Bronchial smooth muscle cell (primary cell): ENCODE measurements at places on chromosomes 7 and 10. TPM values are rescaled to one million over a fixed set of nuclear protein-coding genes. Genes with fewer than 3 reads are reported as not detected.

Gene ALKBH4
- 11.0 and 11.1 TPM in 2 replicates for total RNA-seq

Gene DDC
- total RNA-seq: not detected in 2 replicates

Gene GATAD1
- 13.7 and 23.0 TPM in 2 replicates for total RNA-seq

Gene ENTPD1
- total RNA-seq: under 0.01 and 0.60 TPM in 2 replicates

Gene LAMTOR4
- total RNA-seq: 128 and 148 TPM in 2 replicates

Gene SP4
- total RNA-seq: 2.2 and 2.9 TPM in 2 replicates

Gene PCLO
- under 0.01 TPM in 2 replicates for total RNA-seq

Gene BTBD16
- 0.16 TPM in 1 of 2 replicates, not detected in the other for total RNA-seq

Gene KIF20B
- 2.2 and 4.4 TPM in 2 replicates for total RNA-seq

Gene CCDC146
- 2.1 and 2.8 TPM in 2 replicates for total RNA-seq

Gene AGBL3
- total RNA-seq: 0.32 and 0.52 TPM in 2 replicates

Gene CTAGE15
- total RNA-seq: 0.09 TPM in 1 of 2 replicates, not detected in the other

Gene FXYD4
- not detected in 2 replicates for total RNA-seq

Gene SMO
- total RNA-seq: 8.7 and 26.5 TPM in 2 replicates

Gene NUDT13
- total RNA-seq: 1.5 and 1.6 TPM in 2 replicates

Gene GBX1
- not detected in 2 replicates for total RNA-seq

Gene SPDYE9
- total RNA-seq: not detected in 2 replicates

Gene LRRC18
- not detected in 2 replicates for total RNA-seq

Gene VAX1
- total RNA-seq: not detected in 2 replicates

Gene GIMAP1
- 0.09 TPM in 1 of 2 replicates, not detected in the other for total RNA-seq

Gene TCAF2
- 0.63 and 0.94 TPM in 2 replicates for total RNA-seq

Gene PKD2L1
- not detected in 2 replicates for total RNA-seq

Gene DEPP1
- total RNA-seq: 24.1 and 100 TPM in 2 replicates

Gene GPR15LG
- total RNA-seq: not detected in 2 replicates

Gene ITGB8
- total RNA-seq: 51.7 and 61.1 TPM in 2 replicates

Gene HOGA1
- 0.34 and 1.4 TPM in 2 replicates for total RNA-seq

Gene ASZ1
- total RNA-seq: not detected in 2 replicates

Gene OR2A1
- 0.09 TPM in 1 of 2 replicates, not detected in the other for total RNA-seq

Gene KCNIP2
- 0.32 and 1.3 TPM in 2 replicates for total RNA-seq

Gene PNLIPRP3
- under 0.01 TPM in 1 of 2 replicates, not detected in the other for total RNA-seq

Gene NACAD
- total RNA-seq: 1.7 and 2.8 TPM in 2 replicates

Gene RPEL1
- under 0.01 TPM in 1 of 2 replicates, not detected in the other for total RNA-seq

Gene CLRN3
- total RNA-seq: not detected in 2 replicates

Gene PPP1R17
- total RNA-seq: under 0.01 TPM in 1 of 2 replicates, not detected in the other

Gene SLC13A1
- not detected in 2 replicates for total RNA-seq

Gene CCDC172
- not detected in 2 replicates for total RNA-seq

Gene IL6
- total RNA-seq: 0.94 and 3.3 TPM in 2 replicates

Gene MYOZ1
- total RNA-seq: under 0.01 and 0.43 TPM in 2 replicates

Gene GIMAP8
- under 0.01 TPM in 1 of 2 replicates, not detected in the other for total RNA-seq

Gene SHTN1
- 1.2 and 1.3 TPM in 2 replicates for total RNA-seq

Gene CAMK2B
- total RNA-seq: 0.17 TPM in 1 of 2 replicates, not detected in the other

Gene OPN4
- total RNA-seq: not detected in 2 replicates

Gene ZNF503
- 6.7 and 16.4 TPM in 2 replicates for total RNA-seq

Gene DYNC1I1
- total RNA-seq: 0.17 and 0.47 TPM in 2 replicates

Gene MDFIC
- total RNA-seq: 31.4 and 40.5 TPM in 2 replicates

Gene ITPRID1
- not detected in 2 replicates for total RNA-seq

Gene SYT15B
- not detected in 2 replicates for total RNA-seq

Gene MRLN
- total RNA-seq: not detected in 2 replicates

Gene TMEM225B
- 1.3 and 1.5 TPM in 2 replicates for total RNA-seq

Gene ASB13
- total RNA-seq: 7.1 and 7.4 TPM in 2 replicates

Gene PTPN12
- total RNA-seq: 14.5 and 25.2 TPM in 2 replicates

Gene HTR5A
- total RNA-seq: not detected in 2 replicates

Gene LEP
- not detected in 2 replicates for total RNA-seq

Gene CD36
- total RNA-seq: 1.0 and 3.5 TPM in 2 replicates

Gene AGR2
- not detected in 2 replicates for total RNA-seq

Gene TMEM176B
- 0.09 TPM in 1 of 2 replicates, not detected in the other for total RNA-seq

Gene TACC2
- total RNA-seq: 2.5 and 3.9 TPM in 2 replicates

Gene MYO1G
- total RNA-seq: under 0.01 TPM in 2 replicates

Gene SP8
- total RNA-seq: not detected in 2 replicates
